ENCODE measurements at places on chromosomes 1 and 21. TPM values are rescaled to one million over a fixed set of nuclear protein-coding genes. Genes with fewer than 3 reads are reported as not detected.

DNA sequence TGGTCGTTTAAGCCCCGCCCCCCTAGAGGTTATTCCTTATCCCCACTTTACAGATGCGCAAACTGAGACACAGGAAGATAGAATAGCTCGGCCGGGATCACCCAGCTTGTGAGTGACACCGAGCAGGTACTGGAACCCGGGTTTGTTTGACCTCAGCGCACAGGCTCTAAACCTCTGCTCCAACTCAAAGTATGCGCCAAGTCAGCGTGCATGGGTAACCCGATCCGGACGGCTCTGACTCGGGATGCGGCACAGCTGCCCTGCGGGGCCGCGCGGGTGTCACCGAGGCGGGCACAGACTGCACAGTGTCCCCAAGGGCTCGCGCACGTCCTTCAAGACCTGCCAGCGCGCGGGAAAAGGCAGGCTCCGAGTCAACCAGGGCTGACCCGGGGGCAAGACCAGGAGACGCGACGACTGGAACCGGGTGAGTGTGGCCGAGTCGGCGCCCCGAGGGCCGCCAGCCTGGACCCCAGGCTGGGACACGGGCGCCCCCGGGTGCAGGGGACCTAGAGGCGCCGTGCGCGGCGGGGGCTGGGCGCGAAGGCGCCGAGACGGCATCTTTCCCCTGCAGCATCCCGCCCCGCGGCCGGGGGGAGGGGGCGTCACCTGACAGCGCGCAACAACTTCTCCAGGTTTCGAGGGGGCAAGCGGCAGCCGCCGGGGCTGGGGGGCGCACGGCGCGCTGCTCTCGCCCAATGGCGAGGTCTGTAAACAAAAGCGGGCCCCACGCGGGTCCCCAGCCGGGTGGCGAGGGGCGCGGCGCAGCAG lies 101.9 kb upstream of the SOD1 start:
- peak; percentile 16 for DNase-seq

- no peak for DNase-seq
Measured at GRCh38 chr1:147091801-147092200, 80.5 kb downstream of the PRKAB2 start.

DNA sequence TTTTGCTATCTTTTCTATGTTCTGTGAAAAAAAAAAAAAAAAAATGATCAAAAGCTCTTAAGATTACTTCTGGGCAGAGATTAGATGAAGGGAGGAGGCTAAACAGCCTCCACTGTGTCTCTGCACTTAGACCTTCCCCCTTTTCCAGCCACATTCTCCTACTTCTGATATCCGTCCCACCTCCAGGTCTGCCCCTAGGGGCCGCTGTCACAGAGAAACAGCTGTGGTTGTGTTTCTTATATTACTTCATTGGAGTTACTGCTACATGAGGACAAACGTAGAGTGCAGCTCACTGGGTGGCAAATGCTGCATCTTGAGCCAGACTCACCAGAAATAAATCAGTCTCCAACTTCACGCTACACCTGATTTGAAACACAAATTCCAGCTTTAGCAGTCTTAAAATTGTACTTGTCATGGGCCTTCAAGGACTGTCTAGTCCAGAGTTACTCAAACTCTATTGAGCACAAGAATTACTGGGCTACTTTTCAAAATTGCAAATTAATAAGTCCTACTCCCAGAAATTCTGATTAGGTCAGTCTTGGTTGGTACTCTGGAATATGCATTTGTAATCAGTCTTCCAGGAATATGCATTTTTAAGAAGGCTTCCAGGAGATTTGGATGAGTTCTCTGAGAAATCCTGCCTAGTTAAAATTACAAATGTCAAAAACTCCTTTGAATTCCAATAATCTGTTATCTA lies 125.2 kb upstream of the PTBP2 start:
- peak; percentile 12 for DNase-seq

UBXN10 gene
- total RNA-seq = 0.22 TPM

CD247 gene
- total RNA-seq = 251 TPM

DNA sequence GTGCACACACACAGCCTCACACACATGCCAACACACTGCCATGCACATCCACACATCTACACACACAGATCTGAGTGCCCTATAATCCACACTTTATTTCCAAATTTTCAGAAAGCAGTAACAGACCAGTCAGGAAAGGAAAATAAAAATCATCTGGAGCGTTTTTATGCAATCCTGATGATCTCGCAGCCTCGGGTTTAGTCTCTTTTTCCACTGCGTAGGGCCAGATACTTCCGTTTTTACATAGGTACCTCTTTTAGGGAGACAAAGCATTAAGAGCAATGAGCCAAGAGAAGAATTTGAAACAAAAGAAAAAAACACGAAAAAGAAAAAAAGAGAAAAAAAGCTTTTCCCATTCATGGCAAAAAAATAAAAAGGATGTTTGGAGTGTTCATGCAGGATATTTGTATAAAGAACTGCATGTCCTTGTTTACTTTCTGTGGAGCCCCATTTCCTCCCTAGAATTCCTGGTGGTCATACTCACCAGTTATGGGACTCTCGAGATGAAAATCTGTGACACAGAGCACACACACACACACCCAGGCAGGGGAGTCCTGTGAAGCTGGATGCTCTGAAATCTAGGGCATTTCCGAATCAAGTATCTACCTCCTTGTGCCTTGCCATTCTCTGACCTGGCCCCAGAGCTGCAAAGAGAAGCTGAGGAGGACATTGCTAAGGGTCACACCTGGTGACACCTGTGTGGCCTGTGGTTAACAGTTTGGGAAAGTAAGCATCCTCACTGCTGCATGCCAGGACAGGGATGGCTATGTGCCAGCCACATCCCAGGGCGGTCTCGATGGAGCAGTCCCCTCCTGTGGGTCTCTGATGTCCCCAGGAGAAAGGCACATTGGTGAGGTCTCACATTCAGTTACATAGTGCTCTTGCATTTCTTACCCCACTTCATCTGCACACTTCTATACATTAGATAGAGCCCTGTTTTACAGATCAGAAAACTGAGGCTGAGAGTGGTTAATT lies 83.6 kb downstream of the RUNX1 start:
- no peak for DNase-seq

- DNase-seq = no peak
Measured at GRCh38 chr1:203888807-203889251, 27.4 kb downstream of the SNRPE start.

DNA sequence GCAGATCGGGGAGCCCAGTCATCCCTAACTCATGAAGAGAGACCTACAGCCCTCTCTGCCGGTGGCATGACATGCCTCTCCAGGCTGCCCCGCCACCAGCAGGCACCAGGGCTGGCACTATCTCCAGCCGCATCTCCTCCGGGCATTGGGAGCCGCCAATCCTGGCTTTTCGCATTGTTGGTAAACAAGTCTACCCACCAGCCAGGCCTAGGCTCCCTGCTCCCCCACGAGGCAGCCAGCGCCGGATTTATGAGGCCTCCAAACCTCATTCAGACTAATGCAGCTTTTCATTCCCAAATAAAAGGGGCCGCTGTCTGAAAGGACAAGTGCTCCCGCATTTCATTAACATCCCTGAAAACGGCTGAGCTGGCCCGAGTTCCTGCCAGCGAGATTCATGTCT lies 3.4 kb upstream of the GRIK3 start:
- no peak for DNase-seq

CASQ2 gene
- not detected for total RNA-seq

GRCh38 chr21:42645211-42646075 lies 8.0 kb upstream of the PDE9A start:
- DNase-seq = no peak

GRCh38 chr1:156444407-156445001 lies 56.1 kb downstream of the MEF2D start:
- peak; percentile 21 for DNase-seq

GRCh38 chr1:221992427-221992826 lies 250.5 kb upstream of the DUSP10 start:
- no peak for DNase-seq

DNA sequence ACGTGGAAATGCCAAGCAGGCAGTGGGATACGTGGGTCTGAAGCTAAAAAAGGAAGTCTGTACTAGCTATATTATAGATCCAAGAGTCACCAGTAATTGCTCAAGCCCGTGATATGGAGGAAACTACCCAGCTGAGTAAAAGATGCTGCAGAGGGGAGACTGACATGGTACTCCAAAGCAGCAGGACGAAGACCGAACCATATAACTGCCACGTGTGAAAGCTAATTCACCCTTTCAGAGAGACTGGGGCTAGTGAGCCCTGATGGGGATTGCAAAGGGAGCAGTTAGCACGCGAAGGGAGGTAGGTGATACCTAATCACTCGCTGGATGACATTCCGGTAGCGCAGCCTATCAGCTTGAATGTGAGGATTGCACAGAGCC lies 316 bp downstream of the AP4B1 start:
- DNase-seq = peak; percentile 75

EDN2 gene
- total RNA-seq = not detected

- no peak for DNase-seq
Measured at GRCh38 chr1:27928216-27928954, 6.4 kb upstream of the SMPDL3B start.

GSTM1 gene
- total RNA-seq = 68.4 TPM

- DNase-seq = no peak
Measured at GRCh38 chr1:233869680-233870079, 34.8 kb upstream of the SLC35F3 start.

- no peak for DNase-seq
Measured at GRCh38 chr1:51850420-51851223, 27.9 kb downstream of the NRDC start.

BTG2 gene
- total RNA-seq = 73.6 TPM

BNIPL gene
- total RNA-seq = 1.5 TPM

GRCh38 chr1:90973897-90974798 lies 47.7 kb downstream of the ZNF644 start:
- DNase-seq = no peak

- no peak for DNase-seq
Measured at GRCh38 chr1:177174921-177175634, 4.3 kb downstream of the BRINP2 start.

- DNase-seq = no peak
Measured at GRCh38 chr1:156571261-156571852, 1.0 kb downstream of the IQGAP3 start.

PRAMEF7 gene
- total RNA-seq = not detected

TRIM63 gene
- total RNA-seq = 0.10 TPM

DNA sequence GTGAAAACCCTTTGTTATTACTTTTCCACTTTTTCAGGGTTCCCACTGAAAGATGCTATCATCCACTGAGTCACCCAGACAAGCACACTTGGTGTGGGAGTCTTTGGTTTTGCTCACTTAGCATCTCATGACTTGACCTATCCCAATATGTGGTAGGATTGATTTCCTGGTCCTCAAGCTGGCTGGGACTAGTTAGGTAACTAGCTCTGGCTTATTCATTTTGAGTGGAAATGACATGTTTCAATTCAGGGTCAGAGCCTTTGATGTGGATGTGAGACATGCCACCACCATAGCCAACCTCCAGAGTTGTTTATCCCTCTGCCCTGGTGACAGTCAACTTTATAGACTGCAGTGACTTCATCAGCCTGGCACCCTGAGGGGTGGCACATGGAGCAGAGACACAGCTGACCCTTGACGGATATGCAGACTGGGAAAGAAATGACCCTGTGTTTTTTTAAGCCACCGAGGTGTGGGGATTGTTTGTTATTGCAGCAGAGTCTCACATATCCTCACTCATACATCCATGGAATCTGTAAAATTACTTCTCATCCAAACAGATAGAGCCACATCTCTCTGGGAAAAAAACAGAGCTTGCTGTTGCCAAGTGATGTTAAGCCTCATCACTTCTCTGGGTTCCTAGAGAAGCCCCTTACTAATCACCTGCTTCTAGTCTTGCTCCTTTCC lies 699.9 kb downstream of the MATN1 start:
- no peak for DNase-seq

DNA sequence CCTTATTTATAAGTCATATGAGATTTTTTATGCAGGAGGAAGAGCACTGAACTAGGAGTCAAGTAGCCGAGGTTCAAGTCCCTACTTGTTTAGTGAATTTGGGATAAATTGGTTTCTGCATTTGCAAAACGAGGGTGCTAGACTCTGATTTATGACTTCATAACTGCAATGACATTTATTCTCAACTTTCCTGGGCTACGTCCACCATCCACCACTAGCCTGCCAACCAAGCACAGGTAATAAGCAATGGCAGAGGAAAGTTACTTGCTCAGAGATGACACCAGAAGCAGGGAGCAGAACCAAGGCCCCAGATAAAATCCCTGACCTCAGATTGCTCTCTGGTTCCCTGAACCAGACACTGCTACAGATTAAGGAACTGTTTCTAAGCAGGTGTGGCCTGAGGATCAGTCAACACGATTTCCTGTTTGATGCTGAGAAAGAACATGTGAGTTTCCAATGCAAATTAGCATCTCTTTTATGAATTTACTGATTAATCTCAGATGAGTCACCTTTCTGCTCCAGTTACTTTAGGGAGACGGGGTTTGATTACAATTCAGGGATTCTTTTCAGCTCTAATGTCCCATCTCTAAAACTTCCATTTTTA lies 52.7 kb downstream of the PLPP3 start:
- DNase-seq = no peak

- no peak for DNase-seq
Measured at GRCh38 chr1:247451388-247452010, 6.4 kb downstream of the OR2B11 start.

DNA sequence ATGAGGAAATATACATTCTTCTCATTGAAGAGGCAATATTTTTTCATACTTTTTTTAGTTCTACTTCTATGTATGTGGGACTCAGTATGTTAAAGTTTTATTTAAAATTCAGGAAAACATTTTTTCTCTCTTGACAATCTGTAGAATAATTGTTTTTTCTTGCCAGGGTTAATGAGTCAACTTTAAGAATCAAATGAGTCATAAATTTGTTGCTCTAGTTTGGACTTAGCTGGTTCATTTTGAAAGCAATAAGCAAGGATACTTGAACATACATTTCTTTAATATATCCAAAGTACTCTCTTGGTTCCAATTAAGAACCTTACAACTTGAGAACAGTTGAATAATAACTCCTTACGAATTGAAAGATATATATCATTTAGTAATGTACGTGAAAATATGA lies 1145.3 kb upstream of the B3GALT2 start:
- no peak for DNase-seq

DNA sequence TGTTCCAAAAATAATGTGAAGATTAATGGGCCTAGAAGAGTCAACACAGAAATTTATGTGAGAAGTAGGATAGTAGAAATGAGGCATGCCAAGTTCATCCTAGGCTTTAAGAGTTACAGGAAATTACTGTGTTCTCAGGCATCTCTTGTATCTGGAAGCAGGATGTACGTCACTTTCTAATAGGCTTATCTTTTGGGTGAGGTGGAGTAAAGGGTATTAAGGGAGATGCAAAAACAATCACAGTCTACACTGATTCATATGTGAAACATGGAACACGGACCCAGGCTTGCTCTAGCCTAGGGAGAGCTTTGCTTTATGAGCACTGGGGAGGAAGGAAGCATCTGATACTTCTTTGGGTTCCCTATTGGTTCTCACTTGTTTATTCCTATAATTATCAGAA lies 84.5 kb upstream of the RGS4 start:
- no peak for DNase-seq

OR2T11 gene
- not detected for total RNA-seq

GRCh38 chr1:243658594-243659105 lies 191.4 kb downstream of the AKT3 start:
- DNase-seq = no peak

GRCh38 chr1:42332877-42333276 lies 2.2 kb downstream of the FOXJ3 start:
- DNase-seq = no peak
